T-cell (primary cell): ENCODE measurements at places on chromosomes 3 and 15. TPM values are rescaled to one million over a fixed set of nuclear protein-coding genes. Genes with fewer than 3 reads are reported as not detected.

RAB7A gene
- 161 TPM for total RNA-seq

DNA sequence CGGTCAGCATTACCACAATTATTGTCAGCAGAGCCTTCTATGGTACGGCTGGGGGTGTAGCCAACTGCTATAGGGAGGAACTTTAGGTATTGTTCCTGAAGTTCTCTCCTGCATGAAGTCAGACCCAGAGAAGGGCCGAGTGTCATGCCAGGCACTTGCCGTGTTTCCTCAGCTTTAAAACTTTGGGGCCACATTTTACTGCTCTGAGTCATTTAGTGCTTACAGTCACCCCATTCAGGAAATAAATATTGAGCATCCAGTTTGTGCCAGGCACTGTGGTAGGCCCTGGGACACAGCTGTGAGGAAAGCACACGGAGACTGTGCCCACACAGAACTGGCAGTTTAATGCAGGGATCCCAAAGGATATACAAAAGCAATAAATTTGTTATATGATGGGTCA lies 54.5 kb upstream of the APEH start:
- H3K27ac ChIP-seq, result no peak overlapping the region
- no peaks in the 10 kb centered on the region for H3K36me3 ChIP-seq
- peaks cover 6% of the 10 kb centered on the region for H3K27me3 ChIP-seq
- no peak for DNase-seq

ZNF774 gene
- total RNA-seq, result 0.70 TPM

DNA sequence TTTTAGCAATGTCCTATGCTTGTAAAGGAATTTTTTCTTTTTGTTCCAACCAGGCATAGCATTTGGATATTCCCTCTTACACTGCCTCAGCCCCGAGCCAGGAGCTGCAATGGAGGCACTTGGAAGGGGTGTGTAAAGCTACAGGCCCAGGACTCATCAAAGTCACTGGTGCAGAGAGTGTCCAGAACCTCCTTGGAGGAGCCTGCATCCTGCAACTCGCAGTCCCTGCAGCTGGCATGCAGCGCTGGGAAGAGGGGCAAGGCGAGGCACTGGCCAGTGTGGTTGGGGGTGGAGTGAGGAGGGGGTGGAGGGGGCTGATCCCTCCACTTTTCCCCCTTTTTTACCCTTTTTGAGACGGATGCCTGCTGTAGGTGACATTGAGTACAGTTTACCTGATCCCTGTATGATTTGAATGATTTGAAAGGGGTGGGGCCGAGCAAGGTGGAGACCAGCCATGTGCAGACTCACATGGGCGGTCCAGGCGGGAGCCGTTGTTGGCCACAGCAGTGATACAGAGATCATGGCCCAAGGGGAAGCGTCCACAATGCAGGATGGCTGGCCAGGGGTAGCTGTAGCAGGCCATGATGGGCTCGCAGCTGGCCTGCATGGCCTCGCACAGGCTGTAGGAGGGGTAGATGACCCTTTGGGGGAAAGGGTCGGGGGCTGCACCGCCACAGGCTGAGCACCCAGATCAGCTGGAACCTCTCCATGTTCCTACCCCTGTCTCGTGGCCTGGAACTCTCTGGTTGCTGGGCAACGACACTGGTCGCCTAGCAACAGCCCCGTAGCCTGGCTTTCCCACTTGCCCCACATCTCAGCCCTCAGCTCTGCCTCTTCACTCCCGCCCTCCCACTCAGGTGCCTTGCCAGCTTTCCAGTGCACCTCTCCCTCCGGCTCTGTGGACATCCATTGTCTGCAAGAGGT lies 7.9 kb downstream of the P4HTM start:
- H3K4me3 ChIP-seq, result no peak overlapping the region
- H3K27me3 ChIP-seq, result no peaks in the 10 kb centered on the region
- no peak for DNase-seq
- no peak overlapping the region for H3K27ac ChIP-seq
- no peaks in the 10 kb centered on the region for H3K4me1 ChIP-seq

- no peak overlapping the region for H3K27ac ChIP-seq
- no peaks in the 10 kb centered on the region for H3K4me1 ChIP-seq
- H3K36me3 ChIP-seq, result no peaks in the 10 kb centered on the region
- no peak for DNase-seq
- no peak overlapping the region for H3K4me3 ChIP-seq
Observed at GRCh38 chr15:29728418-29728817, 93.8 kb downstream of the TJP1 start.

DNA sequence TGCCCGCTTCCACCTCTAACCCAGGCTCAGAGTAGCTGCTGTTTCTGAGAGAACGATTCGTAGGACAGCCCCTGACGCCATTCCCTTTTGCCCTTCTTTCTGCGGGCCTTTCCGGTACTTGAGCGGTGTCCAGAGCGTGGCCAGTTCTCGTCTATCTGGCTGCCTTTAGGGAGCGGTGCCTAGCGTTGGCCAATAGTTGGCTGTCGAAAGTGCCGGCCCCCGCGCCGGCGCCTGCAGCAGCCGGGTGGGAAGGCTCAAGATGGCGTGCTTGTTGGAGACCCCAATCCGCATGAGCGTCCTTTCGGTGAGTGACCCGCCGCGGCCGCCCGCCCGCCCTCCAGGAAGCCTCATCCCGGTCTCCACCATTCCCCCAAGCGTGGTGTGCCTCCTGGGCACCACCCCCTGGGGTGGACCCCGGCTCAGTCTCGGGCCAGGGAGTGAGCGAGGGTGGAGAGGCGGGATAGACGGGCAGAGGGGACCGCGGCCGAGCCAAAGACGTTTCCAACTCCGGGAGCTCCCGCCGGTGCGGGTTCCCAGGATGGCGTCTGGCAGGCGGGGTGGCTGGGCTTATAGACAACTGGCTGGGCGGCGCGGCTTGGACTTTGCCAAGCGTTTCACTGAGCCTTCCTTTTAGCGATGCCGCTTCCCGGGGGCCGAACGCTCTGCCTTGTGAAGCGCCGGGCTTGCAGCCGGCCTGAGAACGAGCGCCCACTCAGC lies at the start of gene ARMC8:
ARMC8 (plus strand) TSS at position 6 of the 717 bp plus-strand sequence; CDS start at position 260, 254 bp downstream.
- H3K27me3 ChIP-seq, result peaks cover 14% of the 10 kb centered on the region
- peak within 1 kb of the TSS; percentile 88 for H3K27ac ChIP-seq
- DNase-seq, result no peak
- H3K36me3 ChIP-seq, result peaks cover 4% of the 10 kb centered on the region
- peak within 1 kb of the TSS; percentile 94 for H3K4me3 ChIP-seq
- H3K4me1 ChIP-seq, result peaks cover 11% of the 10 kb centered on the region

- H3K36me3 ChIP-seq, result peaks cover 3% of the 10 kb centered on the region
- peak overlapping the region; percentile 58 for H3K27ac ChIP-seq
- DNase-seq, result no peak
Observed at GRCh38 chr3:50609763-50610085, 1.9 kb downstream of the CISH start.
